CMK (cell line): ENCODE measurements at places on chromosomes 1 and 21.

DNA sequence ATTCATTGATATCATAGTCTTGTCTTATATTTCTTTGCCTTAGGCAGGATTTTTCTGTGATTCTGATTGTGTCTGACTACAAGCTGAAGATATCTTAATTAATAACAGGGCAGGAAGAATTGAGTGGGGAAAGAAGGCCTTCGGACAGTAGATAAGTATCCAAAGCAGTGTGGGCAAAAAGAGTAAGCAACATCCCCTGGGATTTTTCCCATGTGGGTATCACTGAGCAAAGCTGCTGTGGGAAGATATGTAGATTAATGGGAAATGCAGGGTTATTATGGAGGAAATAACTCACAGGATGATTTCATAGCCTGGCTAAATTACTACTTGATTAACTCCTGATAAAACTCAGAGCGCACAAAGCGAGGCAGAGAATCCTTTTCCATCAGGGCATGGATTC is 55.7 kb downstream of the RGS5 start:
- no peak for DNase-seq

DNA sequence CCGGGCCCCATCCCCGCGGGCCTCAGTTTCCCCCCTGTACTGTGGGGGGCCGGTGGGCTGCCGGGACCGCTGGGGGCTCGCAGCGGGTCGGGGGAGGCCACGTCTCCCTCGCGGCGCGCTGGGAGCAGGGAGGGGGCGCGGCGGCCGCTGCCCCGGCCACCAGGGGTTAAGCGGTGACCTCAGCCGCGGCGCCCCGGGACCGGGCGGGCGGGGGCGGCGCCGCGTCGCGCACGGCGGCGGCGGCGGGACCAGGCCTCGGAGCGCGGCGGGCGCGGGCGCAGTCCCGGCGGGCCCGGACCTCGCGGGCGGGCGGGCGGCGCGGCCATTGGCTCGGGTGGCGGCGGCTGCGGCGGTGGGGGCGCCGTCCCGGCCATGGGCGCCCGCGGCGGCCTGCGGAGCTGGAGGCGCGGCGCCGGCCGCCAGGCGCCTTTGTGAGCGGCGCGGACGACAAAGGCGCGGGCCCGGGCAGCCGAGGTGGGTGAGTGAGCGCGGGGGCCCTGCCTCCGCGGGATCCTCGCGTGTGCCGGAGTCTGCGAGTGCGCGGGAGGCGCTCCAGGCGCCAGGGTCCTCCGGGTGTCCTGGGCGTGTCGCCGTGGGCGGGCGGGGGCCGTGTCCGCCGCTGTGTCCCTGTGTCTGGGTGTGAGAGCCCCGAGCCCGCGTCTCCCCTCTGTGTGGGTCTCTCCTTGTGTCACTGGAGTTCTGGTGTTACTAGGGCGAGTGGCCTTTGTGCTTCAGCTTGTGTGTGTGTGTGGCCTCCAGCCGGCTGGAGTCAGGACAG is at the start of gene ARHGEF10L:
Gene ARHGEF10L, plus strand, starts transcription at position 222 of the 778 bp plus-strand sequence. CDS start 40,898 bp downstream, outside the sequence.
- DNase-seq: no peak

GRCh38 chr1:153292740-153293479 is 19.8 kb downstream of the PGLYRP3 start:
- no peak for DNase-seq

- DNase-seq: no peak
Measured at GRCh38 chr1:169109561-169110134, 3.2 kb downstream of the ATP1B1 start.

DNA sequence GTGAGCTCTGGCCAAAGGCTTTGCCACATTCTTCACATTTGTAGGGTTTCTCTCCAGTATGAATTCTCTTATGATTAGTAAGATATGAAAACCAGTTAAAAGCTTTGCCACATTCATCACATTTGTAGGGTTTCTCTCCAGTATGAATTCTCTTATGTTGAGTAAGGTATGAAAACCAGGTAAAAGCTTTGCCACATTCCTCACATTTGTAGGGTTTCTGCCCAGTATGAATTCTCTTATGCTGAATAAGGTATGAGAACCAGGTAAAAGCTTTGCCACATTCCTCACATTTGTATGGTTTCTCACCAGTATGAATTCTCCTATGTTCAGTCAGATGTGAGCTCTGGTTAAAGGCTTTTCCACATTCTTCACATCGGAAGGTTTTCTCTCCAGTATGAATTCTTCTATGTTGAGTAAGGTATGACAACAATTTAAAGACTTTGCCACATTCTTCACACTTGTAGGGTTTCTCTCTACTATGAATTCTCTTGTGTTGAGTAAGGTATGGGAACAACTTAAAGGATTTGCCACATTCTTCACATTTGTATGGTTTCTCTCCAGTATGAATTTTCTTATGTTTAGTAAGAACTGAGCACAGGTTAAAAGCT is 20.7 kb downstream of the ZNF695 start:
- no peak for DNase-seq
